ENCODE measurements at places on chromosomes 5 and 9.

GRCh38 chr5:157148734-157149615 is 6.3 kb upstream of the MED7 start:
- DNase-seq, result peak; percentile 72

DNA sequence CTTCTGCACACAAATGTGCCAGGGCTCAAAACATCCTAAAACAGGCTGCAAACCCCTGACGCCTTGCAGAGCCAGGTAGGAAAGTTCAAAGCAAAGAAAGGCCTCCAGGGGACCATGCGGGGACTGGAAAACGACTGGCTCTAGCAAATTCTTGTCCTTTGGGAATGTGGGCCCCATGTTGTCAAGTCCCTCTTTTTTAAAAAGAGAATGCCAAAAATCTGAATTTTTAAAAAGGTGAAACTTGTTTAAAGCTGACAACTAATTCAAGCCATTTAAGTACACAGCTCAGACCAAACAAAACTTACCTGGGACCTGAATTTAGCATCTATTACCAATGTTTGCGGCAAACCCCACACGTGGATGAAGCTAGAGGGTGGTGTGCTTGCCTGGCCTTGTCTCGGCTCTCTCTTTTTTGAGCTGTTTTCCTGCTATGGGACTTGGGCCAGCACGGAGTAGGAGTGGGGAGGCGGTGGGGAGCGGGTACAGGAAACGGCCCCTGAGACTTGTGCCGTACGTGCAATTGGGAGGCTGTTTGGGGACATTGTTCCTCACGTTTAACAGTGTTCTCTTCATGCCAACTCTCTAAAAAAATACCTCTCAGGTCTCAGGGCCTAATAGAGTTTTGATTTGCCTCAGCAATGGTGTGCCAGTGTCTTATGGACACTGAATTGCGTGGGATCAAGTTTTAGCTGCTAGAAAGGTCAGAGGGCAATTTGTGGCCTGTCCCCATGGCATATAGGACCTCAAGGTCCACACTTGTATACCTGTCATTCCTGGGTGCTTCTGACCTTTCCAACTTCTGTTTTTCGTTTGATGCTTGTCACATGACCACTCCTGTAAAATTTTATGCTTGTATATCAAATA is 15.1 kb upstream of the PHF19 start:
- DNase-seq, result no peak

DNA sequence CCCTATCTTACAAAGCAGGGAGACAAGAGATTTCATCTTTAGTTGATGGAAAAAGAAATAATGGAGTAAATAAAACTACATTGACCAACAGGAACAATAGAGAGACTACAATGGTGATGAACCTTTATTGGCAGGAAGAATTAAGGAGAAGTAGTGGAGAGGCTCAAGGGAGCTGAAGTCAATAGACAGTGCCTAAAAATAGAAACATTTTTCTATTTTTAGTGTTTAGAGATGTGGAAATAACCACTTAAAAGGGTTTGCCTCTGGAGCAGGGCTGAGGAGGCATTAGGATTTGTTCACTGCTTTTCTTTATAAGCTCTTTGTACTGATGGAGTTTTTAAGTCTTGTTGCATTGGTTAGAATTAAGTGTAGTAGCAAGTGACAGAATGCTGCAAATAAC is 98.4 kb upstream of the ERCC6L2 start:
- DNase-seq, result no peak

DNA sequence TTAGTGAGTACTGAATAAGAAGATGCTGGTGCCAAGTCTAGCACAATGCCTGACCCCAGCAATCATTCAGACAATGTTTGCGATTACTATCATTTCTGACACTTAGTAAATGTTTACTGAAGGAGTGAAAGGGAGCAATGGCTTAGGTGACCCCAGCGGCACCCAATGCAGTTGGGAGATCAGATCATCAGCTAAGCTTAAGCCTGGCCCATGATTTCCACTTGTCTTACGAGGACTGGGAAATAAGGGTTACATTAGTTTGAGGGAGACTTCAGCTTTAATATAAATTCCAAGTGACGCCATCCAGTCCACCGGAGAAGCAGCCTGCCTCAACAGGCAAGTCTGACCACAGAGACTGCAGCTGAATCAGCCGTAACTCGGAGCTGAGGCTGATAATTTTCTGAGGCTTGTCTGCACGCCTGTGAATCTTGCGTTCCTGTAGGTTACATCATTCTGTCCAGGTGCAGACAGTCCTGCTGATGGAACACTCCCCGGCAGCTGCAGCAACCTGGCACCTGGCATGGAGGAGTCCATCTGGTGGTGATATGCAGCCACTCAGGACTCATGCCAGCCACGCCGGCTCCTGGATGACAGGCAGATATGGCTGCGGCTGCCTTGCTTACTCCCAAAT is 34.9 kb upstream of the FGF1 start:
- no peak for DNase-seq

DNA sequence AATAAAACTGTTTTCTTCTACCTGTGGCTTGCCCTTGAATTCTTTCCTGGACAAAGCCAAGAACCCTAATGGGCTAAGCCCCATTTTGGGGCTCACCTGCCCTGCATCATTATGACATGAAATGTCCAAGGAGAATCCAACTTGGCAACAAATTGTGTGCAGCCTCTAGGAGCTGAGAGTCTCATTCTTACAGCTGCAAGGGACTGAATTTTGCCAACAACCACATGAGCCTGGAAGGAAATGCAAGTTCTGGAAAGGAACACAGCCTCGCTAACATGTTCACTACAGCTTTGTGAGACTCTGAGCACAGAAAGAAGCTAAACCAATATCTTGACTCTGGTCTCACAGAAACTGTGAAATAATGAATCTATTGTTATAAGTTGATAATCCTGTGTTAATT is 94.8 kb upstream of the CDH12 start:
- no peak for DNase-seq

DNA sequence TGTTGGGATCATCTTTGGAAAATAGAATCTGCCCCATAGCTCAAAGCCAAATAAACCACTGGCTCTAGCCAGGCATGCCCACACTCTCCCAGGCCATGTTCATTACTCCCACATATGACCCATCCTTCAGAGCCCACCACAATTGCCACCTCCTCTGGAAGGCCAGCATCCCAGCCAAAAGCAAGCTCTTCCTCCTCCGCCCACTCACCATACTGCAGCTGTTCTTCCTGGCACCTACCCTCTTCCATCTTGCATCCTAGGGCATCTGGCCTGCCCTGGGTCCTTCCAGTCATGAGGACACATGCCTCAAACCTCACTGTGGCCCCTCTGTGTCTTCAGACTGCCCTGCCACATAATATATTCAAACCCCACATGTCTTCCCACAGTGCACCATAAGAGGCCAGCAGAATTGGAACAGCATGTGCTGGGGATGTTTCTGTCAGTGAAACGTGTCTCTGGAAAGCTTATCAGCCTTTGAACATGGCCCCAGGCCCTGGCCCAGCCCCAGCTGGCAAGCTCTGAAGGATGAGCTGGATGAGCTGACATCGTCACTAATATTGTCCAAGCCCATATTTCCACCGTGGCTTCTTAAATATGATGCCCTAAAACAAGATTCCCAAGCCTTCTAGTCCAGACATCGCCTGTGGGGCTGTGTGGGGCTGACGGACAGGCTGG is 230.8 kb downstream of the AGTPBP1 start:
- no peak for DNase-seq

DNA sequence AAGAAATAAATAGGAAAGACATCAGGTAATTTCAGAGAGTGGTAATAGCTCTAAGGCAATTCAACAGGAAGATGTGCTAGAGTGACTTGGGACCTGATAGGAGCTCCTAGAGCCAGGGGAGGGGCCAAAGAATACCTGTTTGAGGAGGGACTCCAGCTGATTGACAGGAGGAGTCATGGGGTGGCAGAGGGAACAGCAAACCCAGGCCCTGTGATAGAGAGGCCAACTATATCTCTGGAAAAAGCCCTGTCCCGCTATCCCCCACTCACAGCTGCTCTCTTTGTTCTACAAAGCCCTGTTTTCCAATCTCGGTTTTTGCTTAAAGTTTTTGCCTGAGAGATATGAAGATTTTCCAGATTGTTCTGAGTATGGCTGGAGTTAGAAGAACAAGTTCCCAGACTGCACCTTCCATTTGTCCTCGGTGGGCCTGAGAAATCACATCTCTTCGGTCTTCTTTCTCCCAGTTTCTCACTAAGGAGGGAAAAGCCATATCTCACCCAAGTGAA is 9.0 kb upstream of the NSD1 start:
- DNase-seq, result peak; percentile 73

DNA sequence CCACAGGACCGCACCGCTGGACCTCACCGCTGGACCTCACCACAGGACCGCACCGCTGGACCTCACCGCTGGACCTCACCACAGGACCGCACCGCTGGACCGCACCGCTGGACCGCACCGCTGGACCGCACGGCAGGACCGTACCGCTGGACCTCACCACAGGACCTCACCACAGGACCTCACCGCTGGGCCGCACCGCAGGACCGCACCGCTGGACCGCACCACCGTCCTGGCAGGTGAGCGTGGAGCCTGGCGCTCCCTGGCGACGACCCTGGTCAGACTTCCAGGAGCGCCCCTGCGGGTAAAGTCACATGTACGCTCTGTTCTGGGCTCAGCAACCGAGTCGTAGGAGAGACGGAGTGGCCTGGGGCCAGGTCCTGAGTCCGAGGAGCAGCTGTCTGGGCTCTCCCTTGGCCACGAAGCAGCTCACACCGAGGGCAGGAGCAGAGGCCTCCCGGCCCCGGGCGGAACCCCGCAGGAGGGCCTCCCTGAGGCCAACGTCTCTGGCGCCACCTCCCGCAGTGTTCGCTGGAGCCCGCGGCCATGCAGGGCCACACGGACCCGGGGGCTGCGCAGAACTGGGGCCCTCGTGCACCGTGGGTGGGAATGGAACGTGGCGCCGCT is 30.5 kb downstream of the MRPL36 start:
- no peak for DNase-seq

GRCh38 chr5:73114044-73114688 is 6.2 kb upstream of the TMEM171 start:
- no peak for DNase-seq

DNA sequence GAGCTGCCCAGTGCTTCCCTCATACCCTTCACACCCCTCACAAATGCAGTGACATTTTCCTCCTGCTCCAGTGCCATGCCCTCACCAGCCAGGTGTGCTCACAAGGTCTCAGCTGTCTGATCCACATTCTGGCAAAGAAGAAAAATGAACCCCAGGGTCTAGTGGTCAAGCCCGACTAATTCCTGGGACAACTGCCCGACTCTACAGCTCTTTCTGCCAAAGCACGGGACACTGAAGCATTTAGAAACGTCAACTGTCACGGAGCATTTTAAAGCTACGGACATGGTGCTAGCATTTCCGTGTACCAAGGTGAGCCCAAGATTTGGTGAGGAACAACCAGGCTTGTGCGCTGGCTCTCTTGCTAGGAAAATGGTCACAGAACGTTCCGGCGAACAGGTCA is 56.8 kb upstream of the PHYKPL start:
- no peak for DNase-seq

DNA sequence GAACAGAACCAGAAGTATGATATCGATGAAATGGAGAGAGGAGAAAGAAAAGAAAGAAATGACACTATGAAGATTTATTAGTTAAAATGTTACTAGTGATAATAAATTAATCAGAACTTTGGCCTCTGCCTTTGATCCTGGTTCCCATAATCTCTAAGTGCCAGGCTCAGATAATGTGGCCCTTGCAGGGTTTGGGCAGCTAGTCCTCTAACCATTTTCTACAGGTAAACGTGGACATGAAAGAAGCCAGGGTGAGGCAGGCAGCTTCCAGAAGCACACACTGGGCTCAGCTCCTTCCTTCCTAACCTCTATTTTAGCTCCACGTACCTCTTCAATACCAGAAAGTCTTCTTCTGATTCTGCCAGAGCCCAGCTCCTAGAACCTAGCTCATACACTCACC is 30.6 kb downstream of the SYK start:
- DNase-seq, result no peak

GRCh38 chr9:38205279-38205678 is 136.3 kb upstream of the SHB start:
- no peak for DNase-seq

- DNase-seq, result no peak
Observed at GRCh38 chr5:134006115-134006514, 1.3 kb upstream of the VDAC1 start.

GRCh38 chr9:123318961-123319421 is 37.0 kb upstream of the CRB2 start:
- DNase-seq, result no peak
